Gastrocnemius medialis (tissue), 4 donors: ENCODE measurements at places on chromosomes 4 and X. TPM values are rescaled to one million over a fixed set of nuclear protein-coding genes. Genes with fewer than 3 reads are reported as not detected.

DNA sequence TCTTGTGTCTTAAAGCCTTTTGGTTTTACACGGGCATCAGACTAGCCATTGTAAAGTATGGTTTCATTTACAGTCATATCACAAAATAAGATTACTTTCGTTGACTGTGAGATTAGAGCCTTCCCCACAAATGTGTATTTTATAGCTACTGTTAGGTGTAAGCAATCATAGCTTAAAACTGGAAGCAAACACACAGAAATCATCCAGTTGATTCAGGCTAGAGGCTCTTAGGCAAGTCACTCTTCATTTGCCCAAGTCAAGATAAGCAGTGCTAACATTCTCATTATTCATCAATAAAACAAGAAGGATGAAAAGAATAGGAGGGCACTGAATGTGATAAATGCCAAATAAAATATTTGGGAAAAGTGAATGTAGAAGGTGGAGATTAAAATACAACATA, 448.7 kb upstream of the FAM241A start:
- no peak for DNase-seq

- peak; percentile 39 for DNase-seq
Observed at GRCh38 chrX:71178908-71179307, 34.3 kb downstream of the NLGN3 start.

- DNase-seq = no peak
Observed at GRCh38 chr4:139619644-139620043, 46.0 kb upstream of the MGST2 start.

- peak; percentile 76 for DNase-seq
Observed at GRCh38 chrX:33204889-33205288, 6.5 kb downstream of the DMD start.

- DNase-seq = no peak
Observed at GRCh38 chr4:95314573-95314972, 234.2 kb downstream of the UNC5C start.

GRCh38 chr4:182616476-182616875, 300.7 kb downstream of the DCTD start:
- no peak for DNase-seq

- DNase-seq = no peak
Observed at GRCh38 chr4:137694138-137694537, 161.8 kb upstream of the PCDH18 start.

GRCh38 chr4:110898290-110898689, 275.4 kb upstream of the PITX2 start:
- DNase-seq = no peak

DNA sequence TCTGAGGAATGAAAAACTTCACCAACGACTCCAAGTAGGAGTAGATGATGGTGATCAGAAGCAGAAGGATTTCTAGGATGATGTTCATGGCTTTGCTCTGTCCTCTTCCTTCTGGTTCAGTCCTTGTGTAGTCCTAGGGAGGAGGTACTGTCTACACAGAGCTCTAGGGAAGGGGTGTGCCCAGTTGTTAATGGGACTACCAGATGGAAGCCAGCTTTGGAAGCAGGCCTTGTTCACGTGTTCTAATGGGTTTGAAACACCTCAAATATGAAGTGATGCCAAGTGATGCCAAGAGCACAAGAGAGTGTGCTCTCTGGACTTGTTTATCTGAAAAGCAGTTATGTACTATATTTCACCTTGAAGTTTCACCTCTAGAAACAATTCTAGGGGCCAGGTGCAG, at the start of gene HSD17B13:
HSD17B13 (minus strand) TSS at position 129 of the 400 bp plus-strand sequence; CDS start at position 88, 41 bp downstream.
- DNase-seq = no peak

GRCh38 chrX:152632445-152633097, 5.1 kb upstream of the GABRQ start:
- no peak for DNase-seq

GRCh38 chr4:16687845-16688244, 210.6 kb downstream of the LDB2 start:
- no peak for DNase-seq

DNA sequence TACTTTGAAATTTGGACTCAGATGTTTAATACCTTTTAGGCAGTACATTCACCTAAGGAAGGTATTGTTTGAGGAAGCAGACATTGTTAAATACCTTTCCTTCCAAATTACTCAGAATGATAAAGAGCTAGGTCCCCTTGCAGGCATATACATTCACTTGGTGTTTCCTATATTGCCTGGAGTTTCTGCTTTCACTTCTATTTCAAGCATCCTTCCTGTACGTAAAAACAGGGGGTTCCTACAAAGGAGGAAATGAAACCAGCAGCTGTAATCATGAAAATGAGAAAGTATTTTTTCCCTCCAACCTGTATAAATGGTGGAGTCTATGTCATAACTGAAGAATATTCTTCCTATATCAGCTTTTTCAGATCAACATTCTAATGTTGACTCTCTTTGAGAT, 90.4 kb upstream of the RASGEF1B start:
- no peak for DNase-seq

DNA sequence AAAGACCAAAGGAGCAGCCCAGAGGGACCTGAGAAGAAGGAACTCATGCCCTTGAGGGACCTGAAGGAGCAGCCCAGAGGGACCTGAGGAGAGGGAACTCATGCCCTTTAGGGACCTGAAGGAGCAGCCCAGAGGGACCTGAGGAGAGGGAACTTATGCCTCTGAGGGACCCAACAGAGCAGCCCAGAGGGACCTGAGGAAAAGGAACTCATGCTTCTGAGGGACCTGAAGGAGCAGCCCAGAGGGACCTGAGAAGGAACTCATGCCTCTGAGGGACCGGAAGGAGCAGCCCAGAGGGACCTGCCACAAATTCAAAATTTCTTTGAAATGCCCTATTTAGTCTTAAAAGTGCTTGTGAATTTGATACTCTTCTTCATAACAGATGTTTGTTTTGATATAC, 48.5 kb upstream of the TMEM154 start:
- DNase-seq = no peak

- no peak for DNase-seq
Observed at GRCh38 chr4:26030260-26030667, 116.2 kb downstream of the SMIM20 start.

GRCh38 chrX:38205039-38205438, 15.6 kb downstream of the SRPX start:
- no peak for DNase-seq

DNA sequence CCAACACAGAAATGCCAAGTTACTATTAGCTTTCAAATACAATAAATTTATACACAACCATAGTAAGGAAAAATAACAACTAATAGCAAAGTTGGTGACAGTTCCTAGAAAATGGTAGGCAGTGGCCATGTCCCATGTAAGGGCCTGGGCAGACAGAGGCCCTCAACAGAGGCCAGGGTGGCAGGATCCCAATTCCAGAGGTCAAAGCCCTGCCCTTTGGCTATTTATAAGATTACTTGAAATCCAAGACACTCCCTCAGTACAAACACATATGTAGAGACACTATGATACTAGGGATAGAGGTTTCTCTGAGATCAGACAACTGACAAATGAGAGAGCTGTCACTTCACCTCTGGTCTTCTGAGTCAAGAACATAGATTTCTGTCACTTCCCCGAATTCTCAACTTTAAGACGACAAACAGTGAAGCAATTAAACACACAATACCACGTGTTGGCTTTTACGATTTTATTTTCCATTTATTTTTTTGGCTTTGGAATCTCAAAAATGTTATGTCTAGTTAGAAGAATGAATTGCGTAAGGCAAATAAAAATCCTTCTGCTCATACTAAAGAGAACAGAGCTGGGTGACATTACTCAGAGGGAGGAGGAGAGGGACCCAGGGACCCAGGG, 16.3 kb upstream of the MAOB start:
- peak; percentile 49 for DNase-seq

GRCh38 chr4:174380699-174381439, 97.2 kb downstream of the CEP44 start:
- DNase-seq = no peak

DNA sequence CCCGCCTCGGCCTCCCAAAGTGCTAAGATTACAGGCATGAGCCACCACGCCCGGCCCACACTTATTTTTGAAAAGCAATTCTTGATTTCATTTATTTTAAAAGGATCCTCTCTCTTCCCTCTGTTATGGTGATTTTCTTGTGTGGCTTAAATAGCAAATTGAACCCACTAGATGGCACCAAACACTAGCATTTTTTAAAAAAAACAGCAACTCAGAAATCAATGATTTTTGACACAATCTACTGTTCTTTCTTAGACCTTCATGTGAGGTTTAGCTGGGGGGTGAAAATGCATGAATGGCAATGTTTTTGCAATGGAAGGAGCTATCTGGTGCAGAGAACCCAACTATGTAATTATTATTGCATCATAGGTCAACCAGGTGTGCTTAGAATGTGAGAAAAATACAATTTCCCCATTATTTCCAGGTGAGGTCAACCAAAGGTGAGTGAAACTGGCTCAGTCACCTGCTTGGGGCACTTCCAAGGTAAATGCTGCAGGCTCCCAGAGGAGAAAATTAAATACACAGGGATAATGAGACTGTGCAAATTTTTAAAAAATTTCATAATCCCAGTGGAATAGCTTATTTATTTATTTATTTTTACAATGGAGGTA, 226.7 kb upstream of the PRKX start:
- DNase-seq = no peak

DNA sequence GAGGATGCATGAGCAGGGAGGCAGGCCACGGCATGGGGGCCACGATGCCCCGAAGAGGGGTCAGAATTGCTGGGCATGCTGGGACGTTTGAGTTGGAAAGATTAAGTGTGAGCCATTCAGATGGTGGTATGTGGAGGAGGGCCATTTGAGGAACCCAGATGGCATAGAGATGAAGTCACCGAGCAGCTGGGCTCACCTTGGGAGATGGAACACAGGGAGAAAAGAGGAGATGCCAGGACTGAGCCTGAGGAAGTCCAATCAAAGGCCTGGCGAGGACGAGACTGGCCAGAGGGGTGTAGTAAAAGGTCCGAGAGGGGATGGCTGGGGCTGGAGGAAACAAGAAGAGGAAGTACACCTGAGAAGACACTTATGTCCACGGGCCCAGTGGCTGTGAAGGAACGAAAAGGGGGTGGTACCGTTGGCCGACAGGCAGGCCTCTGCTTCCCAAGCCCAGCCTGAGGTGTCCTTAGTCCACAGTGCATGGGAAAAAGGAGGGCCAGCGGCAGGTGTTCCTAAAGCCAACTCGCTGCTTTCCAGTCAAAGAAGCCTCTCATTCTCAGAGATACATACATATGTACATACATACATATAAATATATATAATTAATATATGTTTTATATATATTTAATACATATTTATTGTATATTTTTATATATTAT, 54.6 kb upstream of the CLCN4 start:
- no peak for DNase-seq

DNA sequence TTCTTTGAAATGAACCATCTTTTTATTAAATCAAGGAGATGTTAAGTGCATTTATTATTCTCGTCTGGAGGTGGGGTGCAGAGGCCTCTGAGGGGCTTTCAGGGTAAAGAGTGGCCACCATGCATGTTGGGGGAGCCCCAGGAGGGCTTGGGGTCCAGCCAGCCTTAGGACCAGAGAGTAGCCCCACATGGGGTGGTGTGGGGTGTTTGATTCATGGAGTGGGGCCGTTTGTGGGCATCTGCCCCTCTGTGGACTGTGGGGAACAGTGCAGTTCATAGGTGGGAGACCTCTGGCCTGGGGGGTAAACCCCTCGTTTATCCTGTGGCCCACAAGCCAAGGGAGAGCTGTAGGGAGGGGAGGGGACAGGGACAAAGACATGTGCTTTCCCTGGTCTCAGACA, 26.9 kb downstream of the HTRA3 start:
- no peak for DNase-seq

GRCh38 chr4:168241953-168242352, 76.6 kb downstream of the DDX60 start:
- DNase-seq = no peak

DNA sequence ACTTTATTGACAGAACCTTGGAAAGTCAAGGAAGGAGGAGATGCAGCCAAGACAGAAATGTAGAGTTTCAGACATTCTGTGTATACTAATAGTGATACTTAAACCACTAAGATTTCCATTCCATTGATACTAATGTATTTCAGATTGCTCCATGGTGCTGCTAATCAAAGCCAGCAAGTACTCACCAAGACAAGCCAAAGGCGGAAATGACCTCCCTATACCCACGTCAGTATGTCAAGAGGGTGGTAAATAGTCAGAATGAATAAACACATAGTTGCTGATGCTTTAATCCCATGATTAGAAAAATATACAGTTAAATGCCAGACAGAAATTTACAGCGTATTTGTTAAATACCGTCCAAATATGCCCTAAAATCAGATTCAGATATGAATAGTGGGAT, 417.8 kb upstream of the INTU start:
- no peak for DNase-seq

- peak; percentile 24 for DNase-seq
Observed at GRCh38 chrX:40663880-40664630, 16.7 kb upstream of the CXorf38 start.

DNA sequence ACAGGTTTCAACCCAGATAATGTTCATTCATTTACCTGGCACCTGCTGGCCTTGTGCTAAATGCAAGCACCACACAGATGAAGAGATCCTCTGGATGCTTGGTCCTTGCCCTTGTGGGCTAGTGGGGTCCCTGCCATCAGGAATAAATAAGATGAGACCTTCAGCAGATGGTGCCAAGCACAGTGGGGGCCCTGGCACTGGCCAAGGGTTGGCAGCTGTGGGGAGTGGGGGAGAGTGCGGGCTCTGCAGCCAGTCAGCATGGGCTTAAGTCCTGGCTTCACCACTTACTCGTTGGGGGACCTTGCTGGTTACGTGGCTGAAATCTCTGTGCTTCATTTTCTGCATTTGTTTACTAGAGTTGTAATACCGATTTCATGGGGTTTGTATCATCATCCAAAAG, 6.9 kb downstream of the LAP3 start:
- no peak for DNase-seq

DNA sequence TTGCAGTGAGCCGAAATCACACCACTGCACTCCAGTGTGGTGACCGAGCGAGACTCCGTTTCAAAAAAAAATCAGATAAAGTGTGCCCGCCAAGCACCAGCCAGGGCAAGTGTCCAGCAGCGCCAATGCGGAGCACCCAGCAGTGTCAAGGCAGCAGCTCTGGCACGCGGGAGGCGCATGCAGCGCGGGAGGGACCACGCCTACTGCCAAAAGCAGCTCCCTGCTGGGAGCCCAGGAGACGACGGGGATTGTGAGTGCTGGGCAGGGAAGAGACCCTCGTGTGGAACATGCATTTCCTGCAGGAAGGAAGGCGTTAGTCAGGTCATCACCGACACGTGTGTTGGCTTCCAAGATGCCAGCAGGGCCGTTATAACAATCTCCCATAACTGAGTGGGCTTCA, 10.4 kb downstream of the FAM53A start:
- no peak for DNase-seq

GRCh38 chr4:106796876-106797275, 239.2 kb downstream of the DKK2 start:
- DNase-seq = no peak

GRCh38 chr4:176549161-176549865, 229.5 kb downstream of the SPCS3 start:
- DNase-seq = no peak

GRCh38 chrX:39848243-39848642, 249.5 kb downstream of the BCOR start:
- DNase-seq = no peak

UGT8 gene
- total RNA-seq = not detected

HSFX1 gene
- not detected for total RNA-seq

MAGEA1 gene
- not detected for total RNA-seq

MAGEB17 gene
- not detected for total RNA-seq

HELT gene
- not detected for total RNA-seq

PDHA2 gene
- not detected for total RNA-seq

USP26 gene
- total RNA-seq = not detected

GPR82 gene
- total RNA-seq = not detected

RPL9 gene
- total RNA-seq = 2,605 TPM

FGF13 gene
- total RNA-seq = 13.5 TPM

LARP7 gene
- total RNA-seq = 32.2 TPM

PFKFB1 gene
- total RNA-seq = 4.3 TPM
